ENCODE measurements at places on chromosomes 11 and 22.

DNA sequence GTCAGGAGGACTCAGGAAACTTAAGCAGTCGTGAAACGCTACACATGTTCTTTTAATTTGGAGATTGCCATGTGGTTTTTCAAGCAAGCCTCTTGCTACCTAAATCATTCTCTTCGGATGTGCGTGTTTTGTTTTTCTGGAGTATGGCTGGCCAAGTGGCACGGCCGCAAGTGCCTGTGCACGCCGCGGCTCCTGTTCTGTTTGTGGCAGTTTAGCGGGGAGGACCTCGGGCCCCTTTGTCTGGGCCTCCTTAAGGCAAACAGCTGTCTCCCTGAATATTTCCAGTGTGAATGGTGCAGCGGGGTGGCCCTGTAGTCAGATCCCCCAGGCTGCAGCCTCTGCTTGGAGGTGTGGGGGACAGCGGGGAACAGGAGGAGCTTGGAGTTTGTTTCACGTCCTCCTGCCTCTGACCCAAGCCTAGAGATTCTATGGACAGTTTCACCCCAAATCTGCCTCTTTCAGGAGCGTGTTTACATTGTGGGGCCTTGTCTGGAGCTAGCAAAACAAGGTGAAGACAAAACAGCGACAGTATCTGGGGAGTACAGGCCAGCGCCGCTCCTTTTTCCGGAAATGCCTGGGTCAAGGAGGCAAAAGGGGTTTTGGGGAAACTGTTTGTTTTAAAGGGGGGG, 1.3 kb downstream of the LRP5 start:
- DNase-seq: no peak

- DNase-seq: no peak
Measured at GRCh38 chr11:114511079-114511478, 48.6 kb downstream of the NXPE1 start.

GRCh38 chr11:63589000-63589399, 25.2 kb downstream of the PLAAT3 start:
- no peak for DNase-seq

DNA sequence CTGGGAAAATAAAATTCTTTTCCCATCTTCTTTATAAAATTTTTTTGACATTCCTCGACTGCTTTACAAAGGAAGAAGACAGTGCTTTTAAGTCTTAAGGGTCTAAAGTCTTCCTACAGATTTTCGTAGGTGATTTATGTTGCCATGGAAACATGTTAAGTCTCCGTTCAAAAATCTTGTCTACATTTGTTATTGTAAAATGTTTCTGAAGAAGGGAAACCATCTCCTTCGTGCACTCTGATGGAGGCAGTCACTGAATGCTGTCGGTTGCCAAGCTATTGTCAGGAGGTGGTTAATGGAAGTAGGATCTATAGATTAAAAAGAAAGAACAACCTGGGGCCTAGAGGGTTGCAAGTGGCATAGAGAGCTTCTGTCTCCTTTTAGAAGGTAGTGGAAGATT, 52.6 kb downstream of the MAP6 start:
- no peak for DNase-seq

DNA sequence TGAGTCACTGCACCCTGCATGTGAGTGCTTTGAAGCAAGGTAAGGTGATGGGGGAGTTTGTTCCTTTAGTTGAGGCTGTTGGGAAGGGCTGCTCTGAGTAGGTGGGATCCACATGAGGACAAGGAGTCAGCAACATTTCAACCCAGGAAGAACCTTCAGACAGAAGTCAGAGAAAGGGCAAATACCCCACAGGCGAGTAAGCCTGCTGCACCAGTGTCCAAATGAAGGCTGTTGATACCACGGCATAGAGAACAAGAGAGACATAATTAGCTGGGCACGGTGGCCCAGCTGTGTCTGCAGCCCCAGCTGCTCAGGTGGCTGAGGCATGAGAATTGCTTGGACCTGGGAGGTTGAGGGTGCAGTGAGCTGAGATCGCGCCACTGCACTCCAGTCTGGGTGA, 54.3 kb upstream of the CLMP start:
- no peak for DNase-seq

DNA sequence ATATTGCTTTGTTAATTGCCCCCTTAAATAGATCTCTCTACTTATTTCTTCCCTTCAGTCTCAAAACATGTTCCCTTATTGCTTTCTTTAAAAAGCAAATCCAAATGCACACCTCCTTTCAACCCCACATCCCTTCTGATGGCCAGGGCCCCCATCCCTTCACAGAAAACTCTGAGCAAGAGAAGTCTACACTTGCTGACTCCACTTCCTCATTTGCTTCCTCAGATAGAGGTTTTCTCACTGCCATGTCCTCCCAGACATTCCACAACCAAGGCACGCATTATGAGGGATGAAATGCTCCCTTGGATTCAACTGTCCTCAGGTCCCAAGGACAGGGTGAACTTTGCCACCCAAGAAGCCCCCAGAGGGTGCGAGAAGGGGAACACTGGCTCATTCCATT, 43.1 kb downstream of the CSNK2A3 start:
- DNase-seq: no peak

- DNase-seq: no peak
Measured at GRCh38 chr11:122755941-122756340, 82.4 kb upstream of the CRTAM start.

DNA sequence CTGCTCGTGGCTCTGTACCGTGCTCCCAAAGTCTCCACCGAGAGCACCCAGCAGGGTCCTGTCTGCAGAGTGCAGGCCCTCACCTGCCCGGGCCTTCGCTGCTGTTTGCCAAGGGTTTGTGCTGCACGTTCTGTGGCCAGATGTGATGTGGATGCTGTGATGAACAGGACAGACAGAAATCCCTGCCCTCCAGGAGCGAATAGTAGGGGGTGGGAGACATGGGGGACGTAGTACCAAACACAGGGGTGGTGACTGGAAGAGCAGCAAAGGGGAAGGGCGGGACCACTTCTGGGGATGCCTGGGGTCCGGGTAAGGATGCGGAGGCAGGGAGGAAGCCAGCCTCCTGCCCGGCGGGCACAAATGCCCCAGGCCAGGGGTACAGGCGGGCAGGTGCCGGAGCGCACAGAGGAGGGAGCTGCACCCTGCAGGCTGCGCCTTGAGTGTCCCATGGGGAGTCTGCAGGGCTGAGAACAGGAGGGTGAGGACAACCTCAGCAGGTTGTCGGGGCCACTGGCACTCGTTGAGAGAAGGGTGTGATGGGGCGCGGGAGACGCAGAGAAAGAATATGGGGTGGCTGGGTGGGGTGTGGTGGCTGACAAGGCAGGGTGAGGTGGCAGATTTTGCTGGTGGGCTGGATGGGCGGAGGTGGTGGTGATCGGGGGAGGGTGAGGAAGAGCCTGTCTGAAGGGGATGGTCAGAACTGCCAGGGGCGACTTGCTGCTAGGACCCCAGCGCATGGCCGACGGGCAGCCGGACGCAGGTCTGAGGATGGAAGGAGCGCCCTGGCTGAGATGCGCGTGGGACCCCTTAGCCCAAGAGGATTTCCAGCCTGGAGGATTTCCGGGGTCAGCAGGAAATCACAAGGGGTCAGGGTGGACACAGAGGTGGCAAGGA, 16.3 kb upstream of the CTSD start:
- DNase-seq: no peak

- DNase-seq: no peak
Measured at GRCh38 chr11:46410021-46410420, 18.4 kb upstream of the CHRM4 start.

Data from GM12864 (cell line).